ENCODE measurements at places on chromosomes 2 and 18.

- DNase-seq, result peak; percentile 5
Measured at GRCh38 chr18:6056171-6056910, 161.0 kb upstream of the TMEM200C start.

GRCh38 chr2:1715184-1716013 lies 28.9 kb downstream of the PXDN start:
- no peak for DNase-seq

- DNase-seq, result peak; percentile 39
Measured at GRCh38 chr2:227643990-227644551, 22.5 kb upstream of the SCYGR5 start.

GRCh38 chr2:178386986-178387597 lies 63.9 kb downstream of the PRKRA start:
- no peak for DNase-seq

GRCh38 chr2:16118611-16119590 lies 178.6 kb downstream of the MYCN start:
- DNase-seq, result no peak

- peak; percentile 97 for DNase-seq
Measured at GRCh38 chr2:130181325-130181879, at the start of gene SMPD4. Gene SMPD4, minus strand, starts transcription at chr2:130181602. Its CDS starts 5,010 bp downstream, at chr2:130176592.

DNA sequence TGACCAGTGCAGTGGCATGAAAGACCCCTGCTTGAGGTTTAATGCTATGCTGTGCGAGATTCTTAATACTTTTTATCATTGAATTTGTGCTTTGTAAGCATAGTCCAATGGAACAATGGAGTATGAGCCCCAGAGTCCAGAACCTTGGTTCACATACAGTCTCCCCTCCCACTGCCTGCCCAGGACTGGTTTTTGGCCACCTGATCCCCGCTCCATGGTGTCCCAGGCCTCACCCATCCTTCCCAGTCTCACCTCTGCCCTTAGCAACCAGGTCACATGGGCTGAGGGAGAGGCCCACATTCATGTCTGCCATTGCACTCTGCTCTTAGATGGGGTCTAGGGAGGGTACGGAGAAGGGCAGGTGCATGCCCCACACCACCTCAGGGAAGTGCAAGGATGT lies 6.3 kb downstream of the PDE11A start:
- no peak for DNase-seq

DNA sequence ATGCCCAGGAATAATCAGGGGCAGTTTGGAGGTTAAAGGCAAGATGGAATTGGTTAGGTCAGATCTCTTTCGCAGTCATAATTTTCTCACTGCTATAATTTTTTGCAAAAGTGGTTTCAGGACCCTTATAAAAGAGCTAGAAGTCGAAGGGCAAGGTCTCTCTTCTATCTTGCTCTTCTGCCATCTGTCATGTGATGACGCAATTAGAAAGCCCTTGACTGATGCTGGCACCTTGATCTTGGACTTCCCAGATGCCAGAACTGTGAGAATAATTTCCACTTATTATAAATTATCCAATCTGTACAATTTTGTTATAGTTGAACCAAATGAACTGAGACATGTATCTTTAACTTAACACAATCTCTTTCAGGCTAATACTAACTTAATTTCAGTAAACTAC lies 6.3 kb upstream of the RALBP1 start:
- DNase-seq, result no peak

DNA sequence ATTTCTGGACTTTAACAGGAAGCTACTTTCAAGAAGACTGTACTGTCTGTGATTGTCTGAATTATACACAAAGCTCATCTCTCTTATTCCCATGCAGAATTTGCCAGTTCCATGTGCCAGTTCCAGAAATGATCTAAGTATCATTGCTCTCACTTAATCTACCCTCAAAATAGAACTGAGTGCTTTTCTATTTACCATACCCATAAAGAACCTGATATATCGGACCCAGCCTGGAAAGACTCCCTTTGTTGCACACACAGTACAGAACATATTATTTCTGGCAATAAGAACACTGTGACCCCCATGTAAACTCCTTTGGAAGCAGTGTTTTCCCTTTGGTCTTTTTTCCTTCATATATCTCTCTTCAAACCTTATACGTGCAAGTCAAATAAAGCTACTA lies 102.3 kb upstream of the TTN start:
- DNase-seq, result no peak

- DNase-seq, result no peak
Measured at GRCh38 chr2:219650426-219651248, 23.2 kb downstream of the SLC4A3 start.

- DNase-seq, result peak; percentile 23
Measured at GRCh38 chr18:3511980-3512379, 62.0 kb downstream of the TGIF1 start.
